ENCODE measurements at places on chromosomes 5 and 9. TPM values are rescaled to one million over a fixed set of nuclear protein-coding genes. Genes with fewer than 3 reads are reported as not detected.

The PCDHAC2 gene
- not detected for total RNA-seq

DNA sequence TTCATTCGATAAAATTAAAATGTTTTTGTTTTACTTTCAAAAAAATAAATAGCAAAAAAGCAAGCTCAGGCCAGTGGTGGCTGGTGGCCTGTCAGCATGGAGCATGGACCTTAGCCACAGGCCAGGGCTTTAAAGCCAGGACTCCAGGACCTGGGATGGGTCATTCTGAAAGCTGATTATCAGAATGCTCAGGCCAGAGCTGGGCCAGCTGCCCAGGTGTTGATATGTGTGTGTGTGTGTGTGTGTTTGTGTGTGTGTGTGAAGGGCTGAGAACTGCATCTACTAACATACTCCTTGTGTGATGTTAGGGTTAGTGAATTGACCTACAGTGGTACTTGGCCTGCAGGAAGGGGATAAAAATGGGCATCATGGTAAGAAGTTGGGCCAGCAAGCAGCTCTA lies 21.5 kb downstream of the PALM2AKAP2 start:
- no peak for DNase-seq

The ATP6V1G1 gene
- total RNA-seq, result 26.7 TPM

The TNFSF15 gene
- 0.74 TPM for total RNA-seq

- DNase-seq, result no peak
Measured at GRCh38 chr5:108989761-108990392, 242.2 kb downstream of the FER start.

DNA sequence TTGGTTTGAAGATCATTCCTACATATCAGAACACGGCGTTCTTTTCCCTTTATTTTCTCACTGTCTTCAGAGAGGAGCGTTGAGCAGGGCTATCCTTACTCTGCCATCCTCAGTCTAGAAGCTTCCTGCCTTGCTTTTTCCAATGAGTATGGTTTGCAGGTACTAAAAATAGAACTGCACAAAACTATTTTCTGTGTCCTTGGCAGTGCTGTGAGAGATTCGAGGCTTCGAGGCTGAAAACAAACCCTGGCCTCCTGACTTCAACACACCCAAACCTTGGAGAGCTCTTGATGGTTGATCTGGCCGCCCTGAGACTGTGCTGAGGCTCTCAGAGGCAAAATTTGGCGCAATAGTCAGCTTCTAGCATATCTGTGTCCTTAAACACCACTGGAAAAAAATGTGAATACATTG lies 78.9 kb downstream of the GOLPH3 start:
- no peak for DNase-seq

- DNase-seq, result no peak
Measured at GRCh38 chr9:132630811-132631210, 39.0 kb downstream of the DDX31 start.

GRCh38 chr5:79436821-79437220 lies 77.1 kb downstream of the HOMER1 start:
- DNase-seq, result no peak

- DNase-seq, result no peak
Measured at GRCh38 chr5:76804266-76804665, 14.6 kb upstream of the F2RL1 start.

DNA sequence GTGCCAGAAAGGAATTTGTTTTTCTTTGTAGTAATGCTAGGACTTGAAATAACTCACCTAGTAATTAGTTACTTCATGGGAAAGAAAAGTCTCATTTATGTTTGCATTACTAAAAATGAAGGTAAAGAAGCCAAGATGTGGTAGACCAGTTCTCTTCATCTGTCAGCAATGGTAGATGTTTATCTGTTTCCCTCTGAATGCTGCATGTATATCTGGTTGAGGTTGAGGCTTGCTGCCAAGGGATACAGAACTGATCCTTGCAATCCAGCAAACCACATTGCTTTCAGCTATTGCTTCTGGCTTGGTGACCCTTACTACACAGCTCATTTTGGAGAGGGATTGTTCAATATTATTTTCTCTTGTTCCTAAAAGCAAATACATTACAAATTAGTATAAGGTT lies 73.6 kb downstream of the ZNF474 start:
- no peak for DNase-seq

The PRRX2 gene
- 0.69 TPM for total RNA-seq

DNA sequence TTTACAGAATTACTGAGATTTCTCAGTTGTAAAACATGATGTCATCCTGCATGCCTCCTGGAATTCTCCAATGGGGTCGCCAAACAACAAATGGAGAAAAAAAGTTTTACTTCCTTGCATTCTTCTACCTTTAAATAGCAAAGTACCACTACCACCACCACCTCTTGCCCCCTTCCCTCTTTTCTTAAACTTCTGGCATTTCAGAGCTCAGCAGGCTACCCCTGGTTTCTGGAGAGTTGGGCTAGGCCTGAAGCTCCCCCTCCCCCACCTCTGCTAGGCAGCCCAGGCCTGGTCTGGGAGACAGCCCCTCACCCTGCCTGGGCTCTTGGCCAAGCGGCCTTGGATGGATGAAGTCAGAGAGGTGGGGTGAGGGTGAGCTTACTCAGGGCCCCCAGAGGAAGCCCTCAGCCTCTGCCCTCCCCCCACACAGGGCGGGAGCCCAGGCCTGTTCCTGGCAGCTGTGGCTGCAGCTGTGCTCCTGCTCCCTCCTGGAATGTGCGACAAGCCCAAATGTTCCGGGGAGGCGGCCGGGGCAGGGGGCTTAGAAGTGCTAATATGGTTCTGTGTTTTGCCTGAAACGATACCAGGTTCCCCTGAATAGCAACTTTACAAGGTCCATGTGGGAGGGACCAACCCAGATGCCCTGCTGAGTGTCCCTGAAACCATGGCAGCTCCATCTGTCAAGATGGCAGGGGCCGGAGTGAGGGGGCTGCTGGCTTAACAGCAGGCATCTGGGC lies 6.0 kb upstream of the CCIN start:
- no peak for DNase-seq

DNA sequence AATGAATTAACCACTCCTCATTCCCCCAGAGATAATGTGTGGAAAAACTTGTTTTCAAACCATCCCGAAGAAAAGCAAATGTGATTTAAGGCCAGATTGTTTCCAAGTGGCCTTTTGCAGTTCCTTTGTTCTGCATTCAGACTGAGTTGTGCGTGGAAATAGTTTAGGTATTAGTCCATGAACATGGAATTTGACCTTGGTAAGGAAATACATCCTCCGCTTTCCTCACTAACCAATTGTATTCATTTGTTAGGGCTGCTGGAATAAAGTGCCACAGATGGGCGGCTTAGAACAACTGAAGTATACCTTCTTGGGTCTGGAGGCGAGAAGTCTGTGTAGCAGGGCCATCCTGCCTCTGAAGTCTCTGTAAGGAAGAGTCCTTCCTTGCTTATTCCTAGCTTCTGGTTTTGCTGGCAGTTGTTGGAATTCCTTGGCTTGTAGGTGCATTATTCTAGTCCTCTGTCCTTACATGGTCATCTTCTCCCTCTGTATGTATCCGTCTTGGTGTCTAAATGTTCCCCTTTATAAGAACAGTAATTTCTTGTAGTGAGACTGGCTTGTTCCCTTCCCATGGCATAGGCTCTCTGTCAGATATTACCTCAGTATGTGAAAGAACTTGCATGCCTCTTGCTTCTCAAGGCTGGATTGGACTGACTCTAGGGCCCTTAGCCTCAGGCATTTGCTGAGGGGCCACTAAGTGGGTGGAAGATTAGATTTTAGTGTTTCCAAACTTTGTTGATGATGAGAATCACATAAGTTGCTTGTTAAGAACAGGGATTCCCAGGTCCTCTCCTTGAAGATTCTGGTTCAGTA lies 53.9 kb downstream of the RAI14 start:
- DNase-seq, result no peak

The PCDHB11 gene
- total RNA-seq, result not detected

DNA sequence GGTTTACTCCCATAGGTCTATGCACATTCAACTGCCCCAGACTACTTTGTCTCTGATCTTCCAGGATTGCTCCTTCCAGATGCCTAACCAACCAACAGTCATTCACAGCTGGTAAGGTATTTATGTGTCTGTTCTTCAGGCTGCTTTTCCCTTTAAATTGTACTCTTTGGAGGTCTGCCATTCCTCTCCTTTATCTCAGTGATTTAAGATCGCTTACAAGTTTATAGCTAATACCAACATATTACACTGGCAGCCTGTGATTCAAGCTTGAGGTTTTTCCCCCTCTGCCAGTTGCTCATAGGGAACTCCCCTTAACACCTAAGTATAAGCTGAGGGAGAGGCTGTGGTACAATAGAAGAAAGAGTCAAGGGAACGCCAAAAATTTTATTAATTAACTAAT lies 711.7 kb upstream of the EDIL3 start:
- DNase-seq, result no peak

The PLAC8L1 gene
- total RNA-seq, result 0.40 TPM

The RAB3C gene
- total RNA-seq, result not detected

The PCDHGA8 gene
- not detected for total RNA-seq

- no peak for DNase-seq
Measured at GRCh38 chr5:54171645-54172384, 138.6 kb downstream of the ARL15 start.

GRCh38 chr9:98755006-98755618 lies 41.2 kb downstream of the ANKS6 start:
- no peak for DNase-seq

DNA sequence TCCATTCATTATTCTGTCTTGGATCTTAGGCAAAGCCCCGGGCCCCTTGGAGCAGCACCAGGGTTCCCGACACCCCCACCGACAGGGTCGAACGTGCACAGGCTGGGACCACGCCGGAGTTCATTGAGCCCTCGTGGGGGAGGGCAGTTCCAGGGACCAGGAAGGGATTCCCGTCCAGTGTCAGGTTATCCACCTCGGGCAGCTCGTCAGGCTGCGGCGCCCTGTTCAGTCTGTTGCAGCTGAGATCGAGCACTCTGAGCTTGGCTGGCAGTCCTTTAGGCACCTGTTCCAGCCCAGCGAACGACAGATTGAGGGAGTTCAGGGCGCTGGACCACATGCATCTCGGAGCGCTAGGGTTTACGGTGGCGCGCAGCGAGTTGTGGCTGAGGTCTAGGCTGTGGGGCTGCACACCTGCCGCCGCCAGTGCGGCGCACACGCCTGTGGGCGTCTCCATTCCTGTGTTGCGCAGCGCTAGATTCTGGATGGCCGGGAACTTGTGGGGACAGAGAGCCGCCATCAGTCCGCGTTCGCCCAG lies 1.1 kb downstream of the CD14 start:
- DNase-seq, result peak; percentile 48

DNA sequence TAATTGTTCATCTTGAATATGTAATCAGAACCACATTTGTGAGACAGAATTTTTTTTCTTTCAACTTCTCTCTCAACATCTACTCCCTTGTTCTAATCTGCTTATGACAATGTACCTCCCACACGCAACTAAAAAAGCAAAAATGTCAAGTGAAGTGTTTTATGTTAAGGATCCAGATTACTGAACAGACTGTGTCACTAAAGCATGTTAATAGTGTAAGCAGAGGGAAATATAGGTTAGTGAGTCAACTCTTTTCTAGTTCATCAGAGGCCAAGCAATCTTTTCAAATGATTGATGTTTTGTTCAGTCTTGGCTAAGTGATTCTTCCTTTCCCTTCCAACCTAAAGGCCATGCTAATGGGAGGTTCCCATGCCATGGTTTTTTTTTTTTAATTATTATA lies 34.7 kb upstream of the IDNK start:
- no peak for DNase-seq

DNA sequence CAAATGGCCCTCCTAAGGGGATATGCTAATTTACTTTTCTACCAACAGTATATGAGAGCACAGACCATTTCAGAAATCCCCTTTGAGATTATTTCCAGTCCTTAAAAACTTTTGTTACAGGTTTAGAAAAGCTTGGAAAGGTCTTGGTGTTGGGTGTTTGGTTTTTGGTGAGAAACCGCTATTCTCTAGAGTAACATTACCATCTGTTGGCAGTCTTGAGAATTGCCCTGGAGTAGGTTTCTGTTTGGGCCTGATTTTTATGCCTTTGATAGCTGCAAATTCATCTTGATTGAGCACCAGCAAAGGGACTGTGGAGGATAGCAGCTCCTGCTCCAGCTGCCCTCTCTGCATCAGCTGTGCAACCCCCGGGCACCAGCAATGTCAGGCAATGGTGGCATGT lies 8.0 kb downstream of the NUDT2 start:
- DNase-seq, result no peak

The TMEM215 gene
- total RNA-seq, result not detected

The TPPP gene
- 0.10 TPM for total RNA-seq

The CTSV gene
- total RNA-seq, result 0.95 TPM

DNA sequence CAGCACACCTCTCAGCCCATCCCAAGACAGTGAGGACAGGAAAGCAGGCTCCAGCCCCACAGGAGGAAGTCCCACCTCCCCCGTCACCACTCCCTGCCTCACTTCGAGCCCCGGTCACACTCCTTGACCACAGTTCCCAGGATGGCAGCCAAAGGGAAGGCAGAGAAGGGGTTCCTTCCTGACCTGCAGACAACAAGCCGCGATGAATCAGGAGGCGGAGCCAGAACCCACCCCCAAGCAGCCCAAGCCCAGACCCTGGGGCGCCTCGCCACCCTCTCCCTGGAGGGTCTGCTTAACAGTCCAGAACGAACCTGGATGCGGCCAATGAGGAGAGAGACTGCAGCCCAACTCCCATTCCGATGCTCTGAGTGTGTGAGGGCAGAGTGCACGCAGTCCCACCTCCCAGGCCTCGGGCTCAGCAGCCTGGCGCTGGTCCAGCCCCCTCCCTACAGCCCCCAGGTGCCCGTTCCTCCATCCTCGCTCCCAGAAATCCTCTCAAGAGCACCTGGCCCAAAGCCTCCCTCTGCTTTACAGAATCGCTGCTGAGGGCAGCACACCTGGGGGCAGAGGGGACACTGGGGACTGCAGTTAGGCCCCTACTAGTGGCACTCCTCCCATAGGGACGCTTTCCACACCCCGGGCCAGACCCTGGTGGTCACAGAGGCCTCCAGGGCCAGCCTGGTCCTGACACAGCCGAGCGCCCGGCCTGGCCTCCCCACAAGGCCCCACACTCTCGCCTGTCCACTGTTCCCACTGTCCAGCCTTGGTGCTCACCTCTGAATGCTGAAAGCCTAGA lies 69.6 kb upstream of the LRRTM2 start:
- DNase-seq, result no peak

DNA sequence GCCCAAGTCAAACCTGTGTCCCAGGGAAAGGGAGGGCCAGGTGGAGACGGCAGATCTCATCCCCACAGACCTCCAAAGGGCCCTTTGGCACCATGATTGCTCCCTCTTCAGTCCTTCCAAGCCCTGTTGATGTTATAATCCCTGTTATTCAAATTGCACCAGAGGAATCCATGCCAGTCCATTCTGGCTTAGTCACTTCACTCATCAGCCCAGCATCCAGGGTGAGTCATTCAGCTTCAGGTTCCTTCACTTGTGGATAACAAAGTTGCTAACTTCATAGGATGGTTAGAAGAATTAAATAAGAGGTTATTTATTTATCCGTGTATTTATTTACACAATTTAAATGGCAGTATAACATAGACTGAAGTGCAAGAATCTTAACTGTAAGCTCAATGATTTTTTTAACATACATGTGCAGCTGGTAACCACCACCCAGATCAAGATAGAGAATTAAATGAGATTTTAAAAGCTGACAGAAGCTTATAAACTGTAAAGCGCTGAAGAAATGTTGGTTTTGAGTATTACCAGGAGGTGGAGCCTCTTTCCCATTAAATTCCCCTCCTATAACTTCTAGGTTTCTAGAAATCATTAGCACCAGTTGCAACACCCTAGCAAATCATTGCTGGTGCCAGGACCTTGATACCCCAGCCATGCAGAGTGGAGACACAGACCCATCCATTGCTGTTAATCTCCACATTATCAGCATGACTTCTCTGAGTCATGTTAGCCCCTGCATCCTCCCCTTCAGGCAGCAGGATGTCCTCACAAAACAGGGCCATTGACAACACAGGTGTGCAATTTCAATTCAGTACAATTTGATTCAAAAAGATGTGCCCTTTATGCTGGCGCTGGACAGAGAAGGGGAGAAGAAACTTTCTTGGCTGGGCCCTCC lies 77.4 kb downstream of the SEC61B start:
- no peak for DNase-seq

The TAF11L14 gene
- total RNA-seq, result not detected

Measured in activated naive CD4-positive, alpha-beta T cell treated with anti-CD3 and anti-CD28 coated beads for 36 hours (primary cell).